ENCODE measurements at places on chromosomes 5 and 9.

DNA sequence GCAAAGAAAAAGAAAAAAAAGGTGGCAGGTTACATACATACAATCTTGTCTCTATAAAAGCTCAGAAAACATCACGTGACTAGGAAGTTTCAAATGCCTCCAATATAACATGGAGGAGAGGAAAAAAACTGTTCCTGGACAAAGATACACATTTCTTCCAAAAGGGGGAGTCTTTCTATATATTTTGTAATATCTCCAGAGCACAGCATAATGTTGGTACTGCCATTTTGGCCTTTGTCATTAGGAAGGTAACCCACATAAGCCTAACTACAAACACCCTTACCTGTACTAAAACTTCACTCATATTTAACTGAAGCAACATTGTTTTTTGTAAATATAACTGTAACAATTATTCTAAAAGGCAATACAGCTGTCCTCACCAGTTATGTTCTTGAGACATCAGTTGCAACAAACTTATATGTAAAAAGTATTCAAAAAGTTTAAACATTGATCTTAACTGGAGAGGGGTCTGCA is 1.2 kb upstream of the BTF3 start:
- DNase-seq, result no peak

- no peak for DNase-seq
These were observed 810.4 kb upstream of the GRAMD2B start for GRCh38 chr5:125612776-125613175.

GRCh38 chr9:33467526-33467925 is 6.2 kb downstream of the NOL6 start:
- no peak for DNase-seq

- DNase-seq, result no peak
These were observed 59.9 kb downstream of the GRAMD2B start for GRCh38 chr5:126483156-126483555.

DNA sequence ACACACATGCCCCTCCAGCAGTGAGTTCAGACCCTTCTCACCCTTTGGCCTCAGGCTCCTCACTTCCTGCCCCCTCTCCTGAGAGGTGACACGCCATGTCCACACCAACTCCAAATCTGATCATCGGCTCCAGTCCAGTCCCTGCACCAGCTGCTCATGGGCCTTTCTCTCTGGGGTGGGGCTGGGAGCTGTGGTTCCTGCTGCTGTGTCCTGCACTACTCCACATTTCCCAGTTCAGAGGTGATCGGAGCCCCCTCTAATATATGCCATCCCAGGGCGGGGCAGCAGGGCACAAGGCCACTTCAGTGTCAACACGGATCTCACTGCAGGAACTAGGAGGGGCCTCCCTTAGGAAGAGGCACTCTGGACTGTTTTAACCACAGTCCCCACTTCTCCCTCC is 91.5 kb downstream of the ADAMTS2 start:
- DNase-seq, result peak; percentile 43

- DNase-seq, result no peak
These were observed 1633.2 kb upstream of the NUDT12 start for GRCh38 chr5:105195765-105196164.

- DNase-seq, result no peak
These were observed 8.9 kb downstream of the NLN start for GRCh38 chr5:65730910-65731309.

- peak; percentile 81 for DNase-seq
These were observed 26.1 kb upstream of the ANXA2R start for GRCh38 chr5:43065948-43066798.

DNA sequence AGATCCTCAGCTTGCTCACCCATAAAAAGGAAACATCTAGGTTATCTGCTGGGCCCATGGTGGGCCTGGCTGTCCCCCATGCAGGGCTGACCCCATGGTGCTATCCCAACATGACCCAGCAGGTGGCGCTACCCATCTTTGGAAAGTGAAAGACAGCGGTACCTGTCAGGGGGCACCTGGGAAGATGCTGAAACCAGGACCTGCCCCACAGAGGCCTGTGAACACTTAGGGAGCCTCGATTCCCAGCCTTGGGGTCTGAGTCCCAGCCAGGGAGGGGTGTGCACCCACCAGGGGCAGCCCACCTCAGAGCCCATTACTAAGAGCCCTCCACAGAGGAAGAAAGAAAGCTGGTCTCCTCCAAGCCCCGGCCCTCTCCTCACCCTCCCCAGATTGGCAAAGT is 46.6 kb upstream of the IPPK start:
- peak; percentile 86 for DNase-seq

DNA sequence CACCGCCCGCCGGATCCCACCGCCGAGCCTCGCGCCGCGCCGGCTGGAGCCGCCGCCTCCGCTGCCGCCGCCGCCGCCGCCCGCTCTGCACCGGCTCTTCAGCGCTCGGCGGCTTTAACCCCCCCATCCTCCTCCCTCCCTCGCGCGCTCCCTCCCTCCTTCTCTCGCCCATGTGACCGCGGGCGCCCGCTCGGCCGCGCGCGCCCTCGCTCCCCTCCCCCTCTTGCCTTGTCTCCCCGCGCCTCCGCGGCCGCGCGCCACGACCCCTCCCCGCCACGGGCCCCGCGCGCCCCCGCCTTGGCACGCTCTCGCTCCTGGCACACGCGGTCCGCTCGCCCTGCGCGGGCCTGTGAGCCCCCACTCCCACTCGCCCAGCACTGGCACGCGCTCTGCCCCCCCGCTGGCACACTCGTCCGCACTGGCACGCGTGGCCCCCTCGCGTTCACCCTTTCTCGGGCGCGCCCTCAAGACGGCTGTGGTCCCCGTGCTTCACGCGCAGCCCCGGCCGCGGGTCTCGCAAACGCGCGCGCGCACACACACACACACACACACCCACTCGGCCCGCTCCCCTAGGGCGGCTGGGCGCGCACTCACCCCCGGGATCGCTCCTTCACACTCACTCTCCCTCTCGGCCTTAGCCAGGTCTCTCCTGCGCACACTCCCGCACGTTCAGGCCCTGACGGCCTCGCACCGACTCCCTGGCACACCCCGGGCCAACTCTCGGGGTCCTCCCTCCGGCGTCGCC is at the start of gene CNTFR:
CNTFR (minus strand) TSS at position 89 of the 745 bp plus-strand sequence. CDS start 20,743 bp downstream, outside the sequence.
- peak; percentile 63 for DNase-seq

GRCh38 chr5:51188001-51188591 is 195.2 kb upstream of the ISL1 start:
- no peak for DNase-seq

DNA sequence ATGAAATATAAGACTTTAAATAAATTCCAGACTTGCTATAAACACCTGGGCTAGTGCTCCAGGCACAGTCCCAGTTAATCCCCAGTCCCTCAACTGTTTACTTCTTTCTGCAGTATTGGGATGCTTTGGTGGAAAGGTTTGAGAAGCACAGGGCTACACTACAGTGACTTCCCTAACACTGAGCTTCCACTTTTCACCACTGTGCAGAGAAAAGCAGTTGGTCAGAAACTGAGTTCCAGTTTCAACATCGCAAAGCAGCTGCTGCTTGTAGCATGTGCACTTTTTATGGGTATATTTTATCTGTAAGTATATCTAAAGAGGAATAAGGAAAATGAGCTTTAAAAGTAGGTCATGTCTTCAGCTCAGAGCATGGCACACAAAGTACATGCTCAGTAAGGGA is 339.7 kb downstream of the NTRK2 start:
- no peak for DNase-seq

GRCh38 chr9:137406876-137407589 is 15.9 kb downstream of the EXD3 start:
- DNase-seq, result peak; percentile 88

GRCh38 chr5:168796593-168797580 is 217.7 kb upstream of the PANK3 start:
- DNase-seq, result no peak

- no peak for DNase-seq
These were observed 59.7 kb downstream of the GGTA1 start for GRCh38 chr9:121439711-121440664.

DNA sequence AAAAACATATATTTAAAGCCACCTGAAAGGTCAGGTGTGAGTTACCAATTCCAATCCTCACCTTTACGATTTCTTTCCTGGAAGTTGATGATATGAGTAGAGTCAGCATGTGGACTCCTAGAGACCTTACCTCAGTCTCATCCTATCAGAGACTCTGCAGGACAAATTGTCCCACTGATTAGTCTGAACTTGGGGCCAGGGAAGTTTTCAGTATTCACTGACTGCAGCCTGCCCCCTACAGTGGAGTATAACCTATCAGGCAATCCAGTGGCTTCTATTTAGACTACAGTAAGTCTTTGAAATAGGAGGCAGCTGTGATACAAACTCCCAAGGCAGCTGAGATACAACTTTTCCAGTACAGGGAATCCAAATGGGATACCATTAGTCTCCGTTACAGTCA is 449.4 kb upstream of the CDH10 start:
- no peak for DNase-seq
